GDM1 (cell line): ENCODE measurements at places on chromosomes 11 and 22.

GRCh38 chr11:112581747-112582146, 321.1 kb upstream of the PLET1 start:
- no peak for DNase-seq

GRCh38 chr11:110513846-110514437, 84.2 kb downstream of the FDX1 start:
- no peak for DNase-seq

DNA sequence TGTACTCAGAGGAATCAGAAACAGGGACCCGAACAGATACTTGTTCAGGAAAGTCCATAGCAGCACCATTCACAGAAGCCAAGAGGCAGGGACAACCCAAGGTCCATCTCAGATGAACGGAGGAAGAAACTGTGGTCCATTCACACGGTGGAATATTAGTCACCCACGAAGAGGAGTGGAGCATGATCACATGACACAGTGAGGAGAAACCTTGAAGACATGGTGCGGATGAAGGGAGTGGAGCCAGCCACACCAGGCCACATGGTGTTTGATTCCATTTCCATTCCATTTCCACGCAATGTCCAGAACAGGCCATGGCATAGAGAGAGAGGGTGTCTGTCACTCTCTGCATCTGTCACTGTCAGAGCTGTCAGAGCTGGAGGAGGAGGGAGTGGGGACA, 30.7 kb downstream of the NADSYN1 start:
- DNase-seq: no peak

- no peak for DNase-seq
Measured at GRCh38 chr11:125227151-125227550, 62.6 kb downstream of the PKNOX2 start.

DNA sequence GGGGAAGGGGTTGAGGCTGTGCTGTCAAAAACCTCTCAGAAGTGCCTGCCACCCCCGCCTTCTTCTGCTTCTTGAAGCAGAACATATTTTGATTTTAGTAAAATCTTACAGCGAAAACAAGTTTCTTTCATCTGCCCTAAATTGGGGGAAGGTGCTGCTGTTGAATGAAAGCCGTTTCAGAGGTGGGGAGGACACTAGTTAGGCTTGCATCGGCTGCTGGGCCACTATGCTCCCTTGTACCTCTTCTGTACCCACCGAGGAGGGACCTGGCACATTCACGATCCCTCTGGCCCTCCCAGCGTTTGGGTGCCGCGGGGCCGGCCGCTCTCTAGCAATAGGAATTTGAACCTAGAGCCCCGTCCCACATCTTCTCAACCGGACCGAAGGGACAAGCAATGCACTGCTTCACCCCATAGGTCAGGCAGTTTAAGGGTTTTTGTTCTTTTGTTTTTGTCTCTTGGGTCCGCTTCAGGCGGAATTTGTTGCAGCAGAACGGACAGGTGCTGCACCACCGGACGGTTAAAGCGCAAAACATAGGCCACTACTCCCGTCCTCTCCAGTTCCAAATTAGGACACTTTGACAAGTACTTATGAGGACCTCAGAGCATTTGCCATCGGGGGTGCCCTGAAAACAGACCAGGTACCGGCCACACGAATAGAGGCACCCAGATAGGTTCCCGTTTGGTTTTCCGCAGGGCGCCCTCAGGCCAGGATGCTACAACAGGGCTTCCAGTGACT, 5.6 kb downstream of the SLC6A5 start:
- DNase-seq: no peak

DNA sequence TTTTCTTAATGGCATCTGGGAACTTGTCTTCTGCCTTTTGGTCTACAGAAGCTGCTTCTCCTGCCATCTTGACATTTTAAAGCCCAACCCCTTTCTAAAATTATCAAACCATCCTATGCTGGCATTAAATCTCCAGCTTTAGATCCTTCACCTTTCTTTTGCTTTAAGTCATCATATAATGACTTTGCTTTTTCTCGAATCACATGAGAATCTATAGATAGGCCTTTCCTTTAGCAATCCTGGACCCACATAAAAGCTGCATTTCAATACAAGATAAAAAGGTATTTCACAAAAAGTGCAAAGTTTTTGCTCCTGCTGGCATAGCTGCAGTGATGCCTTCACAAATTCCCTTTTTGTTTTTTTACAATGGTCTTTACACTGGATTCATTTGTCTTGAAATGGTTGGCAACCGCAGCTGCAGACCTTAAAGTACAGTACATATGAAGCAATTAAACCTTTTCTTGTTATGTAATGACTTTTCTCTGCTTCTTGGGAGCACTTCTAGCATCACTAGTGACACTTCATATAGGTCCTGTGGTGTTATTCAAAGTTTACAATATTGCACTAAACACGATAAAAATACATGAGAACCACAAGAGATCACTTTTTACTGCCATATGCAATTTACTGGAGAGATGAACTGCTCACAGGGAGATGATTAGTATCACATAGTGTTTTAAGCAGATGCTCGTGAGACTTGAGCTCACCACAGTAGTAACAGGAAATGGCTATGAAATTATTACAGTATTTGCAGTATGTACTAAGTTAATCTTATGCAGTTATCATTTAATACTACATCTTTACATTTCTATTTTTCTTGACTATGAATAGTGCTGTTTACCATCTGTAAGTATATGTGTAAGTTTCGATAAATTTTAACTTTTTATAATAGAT, 41.6 kb downstream of the ACER3 start:
- no peak for DNase-seq

DNA sequence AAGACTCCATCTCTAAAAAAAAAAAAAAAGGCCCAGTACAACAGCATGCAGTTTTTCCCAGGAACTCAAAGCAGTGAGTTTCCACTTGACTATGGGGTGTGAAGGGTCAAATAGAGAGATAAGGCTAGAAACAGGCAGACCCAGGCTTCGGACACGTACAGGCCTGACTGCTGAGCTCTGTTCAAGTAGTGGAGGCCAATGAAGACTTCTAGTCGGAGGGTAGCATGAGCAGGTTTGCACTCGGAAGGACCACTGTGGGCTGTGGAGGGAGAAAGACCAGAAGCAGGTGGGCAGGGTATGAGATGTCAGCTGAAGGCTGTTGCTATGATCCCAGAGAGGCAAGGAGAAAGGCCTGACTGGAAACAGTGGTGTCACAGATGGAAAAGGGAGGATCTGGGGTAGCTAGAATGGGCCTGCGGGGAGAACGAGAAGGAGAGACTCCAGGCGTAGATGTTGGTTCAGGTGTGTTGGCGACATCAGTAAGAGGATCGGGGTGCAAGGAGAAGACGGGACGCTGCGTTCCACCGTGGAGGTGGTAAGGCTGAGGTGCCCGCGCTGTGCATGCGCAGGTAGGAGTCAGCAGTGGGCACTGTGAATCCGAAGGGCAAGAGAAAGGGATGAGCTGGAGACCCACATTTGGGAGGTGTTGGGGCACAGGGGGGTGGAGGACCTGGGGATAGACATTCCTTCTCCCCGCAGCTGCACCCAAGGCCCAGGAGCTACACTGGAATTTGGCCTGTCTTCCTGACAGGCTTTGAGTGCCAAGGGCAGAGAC, 49.4 kb upstream of the RAB1B start:
- DNase-seq: no peak

DNA sequence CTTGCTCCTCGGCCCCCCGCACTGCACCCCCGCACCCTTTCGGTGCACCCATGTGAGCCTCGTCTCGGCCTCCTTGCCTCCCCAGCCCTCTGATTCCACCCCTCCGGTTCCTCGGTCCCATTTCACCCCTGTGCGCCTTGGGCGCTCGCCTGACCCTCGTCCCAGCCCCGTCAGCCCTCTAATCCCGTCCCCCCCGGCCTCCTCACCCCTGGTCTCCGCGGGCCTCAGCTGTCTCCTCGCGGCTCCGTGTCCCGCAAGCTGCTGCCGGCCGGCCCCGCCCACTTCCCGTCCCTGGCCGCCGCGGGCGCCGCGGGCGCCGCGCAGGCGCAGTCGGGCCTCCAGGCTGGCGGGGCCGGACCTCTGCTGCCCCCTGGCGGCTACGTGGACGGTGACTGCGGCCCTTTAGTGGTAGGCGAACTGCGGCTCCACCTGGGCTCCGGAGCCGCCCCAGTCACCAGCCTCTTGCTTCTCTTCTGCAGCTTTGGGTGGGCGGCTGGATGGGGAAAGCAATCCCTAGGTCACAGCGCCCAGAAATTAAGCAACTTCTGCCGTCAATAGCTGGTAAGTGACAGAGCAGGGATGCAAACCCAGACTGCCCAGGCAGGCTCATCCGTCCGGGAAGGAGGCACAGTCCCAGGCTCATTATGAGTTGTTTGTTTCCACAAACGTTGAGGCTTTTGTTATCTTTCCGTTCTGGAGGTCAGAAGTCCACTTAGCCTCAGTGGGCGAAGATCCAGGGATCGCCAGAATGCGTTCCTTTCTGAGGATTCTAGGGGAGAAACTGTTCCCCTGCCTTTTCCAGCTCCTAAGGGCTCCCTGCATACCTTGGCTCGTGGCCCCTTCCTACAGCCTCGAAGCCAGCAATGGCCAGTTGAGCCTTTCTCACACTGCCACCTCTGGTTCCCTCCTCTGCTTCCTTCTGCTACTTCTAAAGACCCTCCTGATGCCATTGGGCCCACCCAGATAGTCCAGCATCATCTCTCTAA, at the start of gene PPM1F:
PPM1F (minus strand) TSS at position 263 of the 986 bp plus-strand sequence. CDS start 6,800 bp downstream, outside the sequence.
- DNase-seq: peak; percentile 82

DNA sequence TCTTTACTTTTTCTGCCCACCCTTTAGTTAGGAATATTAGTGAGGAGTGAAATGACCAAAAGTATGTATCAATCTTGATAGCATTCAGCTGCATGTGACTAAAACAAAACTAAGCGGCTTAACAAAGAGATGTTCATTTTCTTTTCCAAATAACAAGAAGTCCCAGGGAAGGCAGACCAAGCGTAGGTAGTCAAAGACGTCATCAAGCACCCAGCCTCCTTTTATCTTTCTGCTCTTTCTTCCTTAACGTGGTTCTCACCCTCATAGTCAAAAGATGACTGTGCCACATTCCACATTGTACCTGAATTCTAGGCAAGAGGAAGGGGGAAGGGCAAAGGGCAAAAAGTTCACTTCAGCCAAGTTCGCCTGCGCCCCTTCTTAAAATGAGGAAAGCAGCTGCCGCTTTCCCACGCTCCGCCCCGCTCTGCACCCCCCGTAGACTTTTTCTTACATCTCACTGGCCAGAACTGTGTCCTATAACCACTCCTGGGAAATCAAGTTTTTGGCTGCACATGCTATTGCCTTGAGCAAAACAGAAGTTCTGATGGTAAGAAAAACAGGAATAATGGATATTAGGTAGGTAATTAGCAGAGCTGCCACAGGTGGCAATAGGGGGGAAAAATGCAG, 14.6 kb upstream of the PGM2L1 start:
- DNase-seq: no peak

- no peak for DNase-seq
Measured at GRCh38 chr22:32731372-32731771, 70.1 kb upstream of the TIMP3 start.

DNA sequence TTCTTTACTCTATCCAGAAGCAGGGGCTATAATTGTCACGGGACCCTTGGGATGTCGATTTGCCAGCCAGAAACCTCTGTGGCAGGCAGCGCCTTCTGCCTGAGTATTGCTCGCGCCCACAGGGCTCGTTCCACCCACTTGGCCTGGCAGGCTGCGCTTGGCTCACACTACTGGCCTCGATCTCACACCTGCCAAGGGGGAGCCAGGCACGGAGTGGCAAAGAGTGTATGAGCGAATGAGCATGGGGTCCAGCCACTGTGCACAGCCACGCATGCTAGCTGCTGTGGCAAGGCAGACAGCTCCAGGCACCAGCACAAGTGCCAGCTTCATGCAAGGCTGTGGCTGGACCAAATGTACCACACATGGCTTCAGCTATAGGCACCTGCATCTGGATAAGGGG, 599.8 kb downstream of the DLG2 start:
- DNase-seq: no peak

DNA sequence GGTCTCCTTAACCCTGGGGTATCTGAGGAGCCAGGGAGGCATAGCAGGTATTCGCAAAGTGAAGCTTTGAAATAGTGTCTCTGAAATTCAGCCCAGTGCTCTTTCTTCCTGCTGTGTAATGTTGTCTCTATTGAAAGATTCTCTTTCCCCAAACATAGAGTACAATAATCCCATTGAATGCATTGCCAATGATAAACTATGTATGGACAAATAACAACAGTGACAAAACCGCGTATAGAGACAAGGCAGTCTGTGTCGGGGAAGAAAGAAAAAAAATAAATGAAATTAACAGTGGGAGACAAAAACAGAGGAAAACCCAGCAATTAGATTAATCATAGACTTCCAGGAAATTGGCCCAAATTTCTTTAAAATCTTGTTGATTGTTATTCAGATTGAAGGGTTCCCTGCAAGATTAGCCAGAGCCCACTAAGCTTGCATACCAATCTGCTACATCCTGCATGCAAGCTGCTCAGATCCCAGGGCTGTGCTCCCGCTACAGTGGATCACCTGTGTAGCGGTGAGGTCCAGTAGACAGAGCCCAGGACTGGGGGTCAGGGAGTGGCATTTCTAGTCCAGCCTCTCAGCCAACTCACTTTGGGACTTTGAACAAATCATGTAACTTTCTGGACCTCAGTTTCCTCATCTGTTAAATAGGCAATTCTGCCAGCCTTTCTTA, 492.8 kb downstream of the INSC start:
- DNase-seq: no peak

DNA sequence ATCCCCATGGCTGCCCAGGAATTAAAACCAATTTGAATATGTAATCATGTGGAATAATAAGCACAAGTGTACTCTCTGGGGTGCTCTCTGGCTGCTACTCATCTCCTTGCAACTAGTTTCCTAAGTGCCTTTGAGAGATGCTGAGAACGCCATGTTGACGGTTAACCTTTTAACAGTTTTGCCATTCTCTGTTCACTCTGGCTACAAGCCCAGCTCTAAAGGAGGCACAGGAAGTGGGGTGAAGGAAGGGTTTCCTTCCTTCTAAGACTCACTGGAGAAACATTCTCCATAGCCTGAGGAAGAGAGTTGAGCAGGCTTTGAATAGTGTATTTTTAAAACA, 122.0 kb upstream of the ZC3H12C start:
- peak; percentile 59 for DNase-seq

- DNase-seq: no peak
Measured at GRCh38 chr11:132770829-132771530, 761.3 kb downstream of the OPCML start.

DNA sequence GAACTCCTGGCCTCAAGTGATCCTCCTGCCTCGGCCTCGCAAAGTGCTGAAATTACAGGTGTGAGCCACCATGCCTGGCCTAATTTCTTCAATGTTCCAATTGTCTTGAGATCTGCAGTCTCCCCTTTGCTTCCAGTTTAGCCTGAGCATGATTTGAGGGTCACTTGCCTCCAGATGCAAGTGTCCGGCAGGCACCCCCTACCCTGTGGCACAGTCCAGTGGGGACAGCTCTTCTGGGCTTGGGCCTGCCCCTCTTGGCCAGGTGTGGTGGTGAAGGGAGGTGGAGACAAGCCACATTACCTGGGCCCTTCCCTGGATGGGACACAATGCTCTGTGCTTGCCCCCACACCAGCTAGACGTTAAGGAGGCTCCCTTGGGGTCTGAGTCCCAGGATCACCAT, 21.3 kb upstream of the CACNG2 start:
- no peak for DNase-seq

DNA sequence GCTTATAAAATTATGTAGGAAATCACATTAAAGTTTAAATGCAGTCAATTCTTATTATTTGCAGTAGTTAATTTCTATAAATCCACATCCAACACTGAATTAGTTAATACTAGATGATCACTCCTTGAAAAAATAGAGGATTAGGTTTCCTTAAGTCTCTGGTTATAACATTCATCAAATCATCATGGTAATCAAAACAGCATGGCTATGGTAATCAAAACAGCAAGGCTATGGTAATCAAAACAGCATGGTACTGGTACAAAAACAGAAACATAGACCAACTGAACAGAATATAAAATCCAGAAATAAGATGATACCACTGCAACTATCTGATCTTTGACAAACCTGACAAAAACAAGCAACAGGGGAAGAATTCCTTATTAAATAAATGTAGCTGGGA, 814.6 kb upstream of the CCDC179 start:
- no peak for DNase-seq

- no peak for DNase-seq
Measured at GRCh38 chr11:78022397-78023396, at the start of gene KCTD14. Gene KCTD14, minus strand, starts transcription at chr11:78023276. Its CDS starts 27 bp downstream, at chr11:78023249.
